Immature natural killer cell (primary cell): ENCODE measurements at places on chromosomes 3 and 15.

GRCh38 chr3:53384465-53385423 is 37.4 kb upstream of the DCP1A start:
- no peak for DNase-seq

DNA sequence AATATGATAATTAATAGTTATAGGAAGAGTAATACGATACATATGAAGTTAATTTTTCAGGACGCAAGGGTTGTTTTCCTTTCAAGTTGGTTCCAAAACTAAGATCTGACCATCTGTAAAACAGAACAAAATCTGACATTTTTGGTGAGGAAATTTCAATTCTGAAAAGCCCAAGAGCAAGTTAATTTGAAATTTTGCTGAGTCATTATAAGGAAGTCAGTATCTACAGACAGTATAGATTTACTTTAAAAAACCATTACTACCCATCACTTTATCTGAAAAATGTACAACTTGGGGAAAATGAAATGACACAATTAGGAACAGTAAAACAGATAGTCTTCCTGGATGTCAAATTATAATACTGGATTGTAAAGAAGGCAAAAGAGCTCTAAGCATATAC is 12.5 kb downstream of the INTS14 start:
- DNase-seq = no peak

DNA sequence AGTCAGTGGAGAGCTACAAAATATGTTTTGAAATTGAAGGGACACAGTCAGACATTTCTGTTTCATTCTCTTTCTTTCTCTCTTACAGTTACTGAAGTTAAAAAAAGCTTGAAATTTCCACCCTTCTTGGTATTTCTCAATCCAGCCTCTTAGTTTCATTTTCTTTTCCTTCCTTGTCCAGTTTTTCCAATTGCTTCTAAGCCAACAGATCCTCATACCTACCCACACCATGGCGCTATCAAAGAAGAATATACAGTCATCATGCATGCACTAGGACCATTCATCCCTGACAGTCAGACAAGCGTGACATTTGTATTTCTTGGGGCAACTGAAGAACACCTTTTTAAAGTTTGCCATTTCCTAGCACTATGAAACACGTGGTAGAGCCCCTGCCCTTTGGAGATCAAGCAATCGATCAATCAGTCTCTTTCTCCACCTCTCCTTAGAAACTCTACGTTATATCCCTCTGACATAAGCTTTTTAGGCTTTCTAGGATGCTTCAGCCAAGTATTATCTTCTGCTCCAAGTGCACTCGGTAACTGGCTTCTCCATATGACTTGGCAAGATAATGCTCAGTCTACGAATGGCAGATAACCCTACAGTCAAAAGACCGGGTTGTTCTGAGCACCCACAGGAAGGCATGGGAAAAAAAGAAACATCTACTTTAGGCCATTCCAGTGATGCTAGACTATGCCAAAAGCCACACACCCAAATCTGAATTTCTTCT is 65.4 kb downstream of the FBN1 start:
- no peak for DNase-seq

GRCh38 chr3:69948246-69948862 is 51.2 kb upstream of the SAMMSON start:
- DNase-seq = no peak

GRCh38 chr3:4021162-4021561 is 221.9 kb downstream of the LRRN1 start:
- DNase-seq = no peak

DNA sequence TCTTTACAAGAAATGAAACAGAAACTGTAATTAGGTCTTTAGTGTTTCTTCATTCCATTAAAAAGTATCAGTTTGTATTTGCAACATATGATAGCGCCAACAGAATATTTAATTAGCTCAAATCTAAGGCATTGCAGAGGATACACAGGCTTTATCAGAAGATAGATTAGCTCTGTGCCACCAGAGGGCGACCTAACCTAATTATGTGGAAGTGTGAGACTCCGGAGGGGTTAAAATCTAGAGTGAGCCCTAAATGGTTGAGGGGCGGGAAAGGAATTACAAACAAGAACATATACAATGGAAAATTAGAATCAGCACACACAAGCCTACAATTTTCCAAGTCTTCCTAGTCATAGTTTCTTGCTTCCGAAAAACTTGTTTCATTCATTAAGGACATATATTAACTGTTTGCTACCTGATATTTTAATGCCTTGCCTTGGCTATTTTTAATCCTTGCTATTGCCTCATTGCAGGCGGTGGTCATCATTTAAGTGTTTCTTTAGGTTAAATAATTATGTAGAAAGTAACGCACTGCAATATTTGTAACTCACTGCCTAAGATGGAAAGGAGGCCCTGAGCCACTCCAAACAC is 18.0 kb upstream of the RYR3 start:
- DNase-seq = peak; percentile 3
